ENCODE measurements at places on chromosomes 11 and 22. TPM values are rescaled to one million over a fixed set of nuclear protein-coding genes. Genes with fewer than 3 reads are reported as not detected.

DNA sequence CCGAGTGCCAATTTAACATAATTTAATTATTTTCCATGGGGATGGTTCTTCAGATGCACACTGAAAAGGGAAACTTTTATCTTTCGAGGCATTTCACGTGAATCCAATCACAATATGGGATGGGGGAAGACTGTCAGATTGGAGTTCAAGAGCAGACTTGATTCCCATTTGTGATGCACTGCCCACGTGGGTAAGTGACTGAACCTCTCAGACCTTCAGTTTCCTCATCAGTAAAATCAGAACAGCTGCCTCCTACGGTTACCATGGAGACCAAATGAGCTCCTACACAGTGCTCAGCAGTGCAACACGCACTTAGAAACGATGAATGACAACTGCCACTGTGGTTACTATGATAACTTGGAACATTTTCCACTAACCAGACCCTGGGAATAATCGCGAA, 21.7 kb downstream of the KIAA0930 start:
- H3K36me3 ChIP-seq, result no peaks in the 10 kb centered on the region
- H3K4me1 ChIP-seq, result peaks cover 36% of the 10 kb centered on the region
- no peak overlapping the region for H3K27ac ChIP-seq
- no peak overlapping the region for H3K4me3 ChIP-seq
- no peaks in the 10 kb centered on the region for H3K27me3 ChIP-seq

The HPS4 gene
- 61.8 TPM for total RNA-seq

DNA sequence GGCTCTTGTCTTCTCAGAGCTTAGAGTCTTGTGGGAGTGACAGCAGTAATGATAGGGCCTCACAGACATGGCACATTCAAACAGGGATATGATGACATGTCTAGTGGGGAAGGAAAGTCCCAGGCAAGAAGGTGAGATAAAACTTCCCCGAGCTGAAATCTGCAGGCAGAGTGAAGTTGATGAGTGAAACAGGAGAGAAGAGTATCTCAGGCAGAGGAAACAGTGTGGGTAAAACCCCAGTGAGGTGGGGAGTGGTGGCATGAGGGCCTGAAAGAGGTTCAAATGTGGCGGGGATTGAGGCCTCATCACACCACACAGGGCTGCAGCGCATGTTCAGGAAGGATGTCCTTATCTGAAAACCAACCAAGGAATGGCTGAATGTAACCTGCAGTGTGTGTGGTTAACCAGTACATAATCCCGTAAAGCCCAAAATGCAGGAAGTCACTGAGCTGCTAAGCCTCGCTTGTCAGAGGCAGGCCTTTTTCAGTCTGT, 153.8 kb upstream of the E2F8 start:
- H3K4me1 ChIP-seq, result no peaks in the 10 kb centered on the region
- H3K27me3 ChIP-seq, result no peaks in the 10 kb centered on the region
- no peak overlapping the region for H3K27ac ChIP-seq
- DNase-seq, result no peak
- H3K4me3 ChIP-seq, result no peak overlapping the region

The C11orf42 gene
- not detected for total RNA-seq

The E2F8 gene
- total RNA-seq, result not detected

DNA sequence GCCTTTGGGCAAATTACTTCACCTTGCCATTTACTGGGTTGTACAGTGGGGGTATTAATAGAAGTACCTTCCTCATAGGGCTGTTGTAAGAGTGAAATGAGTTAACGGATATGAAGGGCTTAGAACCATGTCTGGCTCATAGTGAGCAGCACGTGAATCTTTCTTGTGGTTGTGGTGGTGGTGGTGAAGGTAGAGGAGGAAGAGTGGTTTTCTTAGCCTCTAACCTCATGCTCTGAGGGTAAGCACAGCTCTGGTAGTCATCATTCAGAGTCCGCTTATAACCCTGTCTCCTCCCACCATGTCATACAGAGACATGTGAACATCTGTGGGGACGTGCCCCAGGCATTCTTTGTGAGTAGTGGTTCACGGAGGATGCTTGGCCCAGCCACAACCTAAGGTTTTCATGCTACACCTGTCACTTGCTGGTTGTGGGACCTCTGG, 43.6 kb downstream of the TEAD1 start:
- no peaks in the 10 kb centered on the region for H3K4me1 ChIP-seq
- no peak overlapping the region for H3K4me3 ChIP-seq
- DNase-seq, result no peak
- H3K27me3 ChIP-seq, result peaks cover 11% of the 10 kb centered on the region
- H3K36me3 ChIP-seq, result no peaks in the 10 kb centered on the region

The TCN1 gene
- not detected for total RNA-seq

GRCh38 chr11:94400050-94400449, 1.2 kb downstream of the GPR83 start:
- H3K4me3 ChIP-seq, result no peak overlapping the region
- H3K36me3 ChIP-seq, result no peaks in the 10 kb centered on the region
- no peak for DNase-seq
- H3K27me3 ChIP-seq, result peaks cover 31% of the 10 kb centered on the region
- H3K4me1 ChIP-seq, result peaks cover 3% of the 10 kb centered on the region
- no peak overlapping the region for H3K27ac ChIP-seq

DNA sequence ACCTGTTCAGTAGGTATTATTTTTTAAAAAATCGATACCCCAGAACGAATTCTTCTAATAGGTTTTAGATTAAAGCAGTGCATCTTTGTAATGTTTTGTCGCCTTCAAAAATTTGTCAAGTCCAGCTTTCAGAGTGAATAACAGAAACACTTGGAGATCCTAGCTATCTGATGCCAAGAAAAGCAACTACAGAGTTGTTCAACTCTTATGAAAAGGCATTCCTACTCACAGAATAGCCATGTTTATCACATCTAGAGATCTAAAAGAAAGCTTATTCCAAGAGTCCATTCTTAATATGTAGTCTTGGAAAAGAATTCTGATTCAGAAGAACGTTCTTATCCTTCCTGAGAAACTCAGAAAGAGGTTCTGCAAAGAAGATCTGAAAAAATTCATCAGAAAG, 268.5 kb downstream of the TTC28 start:
- H3K27me3 ChIP-seq, result no peaks in the 10 kb centered on the region
- no peak overlapping the region for H3K27ac ChIP-seq
- DNase-seq, result no peak

The PIWIL4 gene
- total RNA-seq, result 0.67 TPM

- peaks cover 47% of the 10 kb centered on the region for H3K4me1 ChIP-seq
- DNase-seq, result no peak
- H3K27me3 ChIP-seq, result no peaks in the 10 kb centered on the region
- H3K36me3 ChIP-seq, result no peaks in the 10 kb centered on the region
Measured at GRCh38 chr11:125069796-125070195, 6.7 kb downstream of the SLC37A2 start.

The AHNAK gene
- 228 TPM for total RNA-seq

The KIRREL3 gene
- not detected for total RNA-seq

DNA sequence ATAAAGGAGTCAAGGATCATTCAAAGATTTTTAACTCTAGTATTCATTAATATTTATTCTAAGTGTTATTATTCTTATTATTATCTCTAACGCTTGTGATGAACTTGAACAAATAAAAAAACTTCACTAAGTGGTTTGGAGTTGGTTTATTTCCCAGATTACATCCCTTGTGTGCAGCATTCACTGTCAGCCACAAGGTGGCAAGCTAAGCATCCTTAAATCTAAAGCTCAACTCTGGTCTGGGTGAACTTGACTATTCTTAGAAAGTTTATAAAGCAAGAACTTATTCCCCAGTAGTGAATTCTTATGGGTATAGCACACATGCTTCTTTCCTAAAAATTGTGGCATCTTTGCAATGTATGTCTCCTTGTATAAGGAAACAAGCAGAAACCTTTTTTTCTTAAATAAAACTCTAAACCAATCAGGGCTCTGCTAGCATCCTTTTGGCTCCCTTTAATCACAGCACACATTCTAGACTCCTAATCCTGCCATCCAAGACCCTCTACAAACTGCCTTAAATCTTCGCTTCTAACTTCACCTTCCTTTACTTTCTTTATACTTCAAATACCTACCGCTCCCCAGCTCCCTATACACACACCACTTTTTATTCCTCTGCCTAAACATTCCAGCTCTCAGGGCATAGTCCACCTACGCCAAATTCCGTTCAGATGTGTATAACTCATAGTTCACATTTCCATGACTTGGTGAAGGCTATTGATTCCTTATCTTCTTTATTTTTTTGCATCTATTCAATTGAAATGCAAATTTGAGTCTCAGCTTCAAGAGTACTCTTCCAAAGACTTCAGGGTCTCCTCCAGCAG, 1068.8 kb downstream of the DLG2 start:
- H3K36me3 ChIP-seq, result no peaks in the 10 kb centered on the region
- no peaks in the 10 kb centered on the region for H3K27me3 ChIP-seq
- H3K27ac ChIP-seq, result no peak overlapping the region
- no peaks in the 10 kb centered on the region for H3K4me1 ChIP-seq

The SHANK2 gene
- 0.07 TPM for total RNA-seq

GRCh38 chr22:21571679-21572078, 4.2 kb downstream of the UBE2L3 start:
- peaks cover 48% of the 10 kb centered on the region for H3K4me1 ChIP-seq
- no peak overlapping the region for H3K27ac ChIP-seq
- H3K36me3 ChIP-seq, result peaks cover 4% of the 10 kb centered on the region
- H3K4me3 ChIP-seq, result no peak overlapping the region
- H3K27me3 ChIP-seq, result no peaks in the 10 kb centered on the region
- no peak for DNase-seq

GRCh38 chr11:2796091-2796490, 89.5 kb downstream of the CDKN1C start:
- H3K4me1 ChIP-seq, result no peaks in the 10 kb centered on the region
- no peak overlapping the region for H3K4me3 ChIP-seq
- H3K27ac ChIP-seq, result no peak overlapping the region
- no peak for DNase-seq
- H3K36me3 ChIP-seq, result no peaks in the 10 kb centered on the region
- no peaks in the 10 kb centered on the region for H3K27me3 ChIP-seq

DNA sequence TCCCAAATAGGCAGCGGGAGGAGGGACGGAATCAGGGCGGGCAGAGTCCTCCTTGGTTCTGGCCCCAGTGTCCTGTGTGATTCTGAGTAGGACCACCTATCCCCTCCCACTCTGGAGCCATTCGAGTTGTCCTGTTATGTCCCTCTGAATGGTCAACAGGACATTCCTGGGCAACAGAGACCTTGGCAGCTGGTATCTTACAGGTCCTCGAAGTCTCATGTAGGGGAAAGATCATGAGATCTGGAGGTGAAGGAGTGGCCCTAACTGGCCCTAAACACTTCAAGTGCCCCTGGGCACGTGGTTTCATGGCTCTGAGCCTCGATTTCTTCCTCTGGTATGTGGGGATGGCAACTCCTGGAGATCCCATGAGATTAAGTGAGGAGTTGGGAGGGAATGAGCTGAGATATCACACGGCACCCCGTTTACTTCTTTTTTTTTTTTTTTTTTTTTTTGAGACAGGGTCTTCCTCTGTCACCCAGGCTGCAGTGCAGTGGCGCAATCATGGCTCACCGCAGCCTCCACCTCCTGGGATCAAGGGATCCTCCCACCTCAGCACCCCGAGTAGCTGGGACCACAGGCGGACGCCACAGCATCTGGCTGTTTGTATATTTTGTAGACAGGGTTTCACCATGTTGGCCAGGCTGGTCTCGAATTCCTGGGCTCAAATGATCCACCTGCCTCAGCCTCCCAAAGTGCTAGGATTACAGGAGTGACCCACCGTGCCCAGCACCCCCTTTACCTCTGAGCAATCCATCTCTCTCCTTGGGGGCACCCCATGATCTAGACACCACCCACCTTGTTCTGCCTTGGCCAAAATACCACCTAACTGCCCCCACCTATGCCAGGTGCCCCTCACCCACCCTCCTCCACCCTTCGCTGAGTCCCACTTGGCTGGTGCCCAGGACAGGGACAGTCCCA, 6.8 kb downstream of the LIF start:
- no peak overlapping the region for H3K27ac ChIP-seq
- no peaks in the 10 kb centered on the region for H3K27me3 ChIP-seq
- H3K4me1 ChIP-seq, result peaks cover 12% of the 10 kb centered on the region

DNA sequence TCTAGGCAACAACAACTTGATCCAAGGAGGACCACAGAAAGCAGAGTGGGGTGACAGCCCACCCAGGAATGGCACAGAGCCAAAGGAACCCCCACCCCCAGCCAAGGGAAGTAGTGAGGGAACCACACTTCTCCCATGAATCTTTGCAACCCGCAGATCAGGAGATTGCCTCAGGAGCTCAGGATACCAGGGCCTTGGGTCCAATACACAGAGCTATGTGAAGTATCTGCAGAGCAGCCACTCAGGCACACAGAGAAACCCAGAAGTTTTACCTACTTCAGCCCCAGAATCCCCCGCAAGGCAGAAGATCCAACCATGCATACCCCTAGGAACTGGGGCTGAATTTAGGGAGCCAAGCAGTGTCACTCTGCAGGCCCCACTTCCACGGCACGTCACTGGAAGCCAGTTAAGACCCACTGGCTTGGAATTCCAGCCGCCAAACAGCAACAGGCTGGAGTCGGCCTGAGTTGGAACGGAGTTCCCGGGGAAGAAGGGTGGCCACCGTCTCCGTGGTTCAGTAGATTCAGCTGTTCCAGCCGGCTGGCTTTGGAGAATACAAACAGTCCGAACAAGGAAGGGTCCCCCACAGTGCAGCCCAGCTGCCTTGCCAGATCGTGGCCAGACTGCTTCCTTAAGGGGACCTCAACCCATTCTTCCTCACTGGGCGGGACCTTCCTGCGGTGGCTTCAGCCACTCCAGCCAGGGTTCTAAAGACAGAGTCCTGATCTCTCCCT, 174.1 kb downstream of the TTC28 start:
- no peak overlapping the region for H3K27ac ChIP-seq
- H3K4me1 ChIP-seq, result no peaks in the 10 kb centered on the region
- H3K4me3 ChIP-seq, result no peak overlapping the region
- H3K27me3 ChIP-seq, result no peaks in the 10 kb centered on the region
- H3K36me3 ChIP-seq, result no peaks in the 10 kb centered on the region

The CLMP gene
- not detected for total RNA-seq

DNA sequence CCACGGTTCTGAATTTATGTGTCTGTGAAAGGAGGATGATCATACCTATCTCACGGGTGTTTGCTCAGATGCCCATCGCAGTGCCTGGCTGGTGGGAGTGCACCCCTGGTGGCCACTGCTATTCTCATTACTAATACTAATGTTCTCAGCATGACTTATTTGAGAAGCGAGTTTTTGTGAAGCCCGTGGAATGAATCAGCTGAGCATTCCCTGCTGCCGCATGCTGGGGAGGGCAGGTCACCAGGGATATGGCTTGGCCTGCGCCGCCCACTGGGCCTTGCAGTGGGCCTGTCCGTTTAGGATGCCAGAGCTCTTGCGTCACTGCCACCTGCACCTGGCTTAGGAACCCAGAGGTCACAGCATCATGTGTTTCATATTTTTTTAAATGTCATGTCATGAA, 16.9 kb downstream of the CTTN start:
- H3K27me3 ChIP-seq, result no peaks in the 10 kb centered on the region
- no peak overlapping the region for H3K4me3 ChIP-seq
- no peak overlapping the region for H3K27ac ChIP-seq
- H3K36me3 ChIP-seq, result no peaks in the 10 kb centered on the region
- no peak for DNase-seq

GRCh38 chr11:48047616-48048015, 67.3 kb downstream of the PTPRJ start:
- no peak for DNase-seq
- H3K27ac ChIP-seq, result no peak overlapping the region
- H3K36me3 ChIP-seq, result peaks cover 2% of the 10 kb centered on the region
- no peak overlapping the region for H3K4me3 ChIP-seq
- H3K4me1 ChIP-seq, result peaks cover 82% of the 10 kb centered on the region
- no peaks in the 10 kb centered on the region for H3K27me3 ChIP-seq
